ENCODE measurements at places on chromosomes 7 and 10.
A peak's percentile ranks its signal among the peaks of the same experiment; 100 is the strongest.

- peak; percentile 83 for DNase-seq
Observed at GRCh38 chr10:123573236-123574108, 92.7 kb upstream of the GPR26 start.

- peak; percentile 67 for DNase-seq
Observed at GRCh38 chr10:84613336-84614021, 285.1 kb downstream of the CCSER2 start.

DNA sequence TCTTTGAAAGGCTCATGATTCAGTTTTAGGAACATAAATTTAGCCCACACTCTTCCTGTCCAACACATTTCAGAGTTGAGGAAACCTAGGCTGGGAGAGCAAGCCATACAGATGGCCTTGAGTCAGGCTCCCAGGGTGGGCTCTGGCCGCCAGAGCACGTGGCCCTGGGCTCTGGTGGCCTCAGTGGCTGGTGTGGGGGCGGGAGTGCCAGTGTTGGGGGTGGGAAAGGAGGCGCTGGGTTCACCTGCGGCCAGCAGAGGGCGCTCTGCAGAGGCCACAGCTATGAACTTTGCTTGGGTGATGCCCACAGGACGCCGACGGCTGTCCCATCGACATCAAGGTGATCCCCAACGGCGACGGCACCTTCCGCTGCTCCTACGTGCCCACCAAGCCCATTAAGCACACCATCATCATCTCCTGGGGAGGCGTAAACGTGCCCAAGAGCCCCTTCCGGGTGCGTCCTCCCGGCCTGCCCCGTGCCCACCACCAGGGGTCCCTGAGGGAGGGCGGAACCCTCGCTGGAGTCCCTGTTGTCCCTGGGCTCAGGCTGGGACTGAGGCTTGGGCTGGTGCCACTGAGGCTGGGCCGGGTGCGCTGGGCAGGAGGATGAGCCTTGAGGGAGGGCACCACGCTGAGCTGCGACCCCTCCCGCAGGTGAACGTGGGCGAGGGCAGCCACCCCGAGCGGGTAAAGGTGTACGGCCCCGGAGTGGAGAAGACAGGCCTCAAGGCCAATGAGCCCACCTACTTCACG lies 11.9 kb downstream of the FLNC start:
- DNase-seq, result peak; percentile 83

GRCh38 chr7:157097056-157097329 lies 41.7 kb upstream of the UBE3C start:
- peak; percentile 50 for DNase-seq

- no peak for DNase-seq
Observed at GRCh38 chr10:52136921-52137320, 177.2 kb upstream of the DKK1 start.

Data from HEK293T (cell line).